Adrenal gland (tissue), 19 donors: ENCODE measurements at places on chromosomes 6 and 20. TPM values are rescaled to one million over a fixed set of nuclear protein-coding genes. Genes with fewer than 3 reads are reported as not detected.

DYNLT2 gene
- 1.7 TPM for polyA plus RNA-seq

GSTA3 gene
- polyA plus RNA-seq, result 8.1 TPM

LINC00237 gene
- polyA plus RNA-seq, result not detected

GPRC6A gene
- polyA plus RNA-seq, result 0.32 TPM

CPXM1 gene
- polyA plus RNA-seq, result 19.7 TPM

CST4 gene
- polyA plus RNA-seq, result not detected

WFDC10B gene
- polyA plus RNA-seq, result not detected

PACRG gene
- polyA plus RNA-seq, result 1.0 TPM

GSTA4 gene
- polyA plus RNA-seq, result 302 TPM

DNA sequence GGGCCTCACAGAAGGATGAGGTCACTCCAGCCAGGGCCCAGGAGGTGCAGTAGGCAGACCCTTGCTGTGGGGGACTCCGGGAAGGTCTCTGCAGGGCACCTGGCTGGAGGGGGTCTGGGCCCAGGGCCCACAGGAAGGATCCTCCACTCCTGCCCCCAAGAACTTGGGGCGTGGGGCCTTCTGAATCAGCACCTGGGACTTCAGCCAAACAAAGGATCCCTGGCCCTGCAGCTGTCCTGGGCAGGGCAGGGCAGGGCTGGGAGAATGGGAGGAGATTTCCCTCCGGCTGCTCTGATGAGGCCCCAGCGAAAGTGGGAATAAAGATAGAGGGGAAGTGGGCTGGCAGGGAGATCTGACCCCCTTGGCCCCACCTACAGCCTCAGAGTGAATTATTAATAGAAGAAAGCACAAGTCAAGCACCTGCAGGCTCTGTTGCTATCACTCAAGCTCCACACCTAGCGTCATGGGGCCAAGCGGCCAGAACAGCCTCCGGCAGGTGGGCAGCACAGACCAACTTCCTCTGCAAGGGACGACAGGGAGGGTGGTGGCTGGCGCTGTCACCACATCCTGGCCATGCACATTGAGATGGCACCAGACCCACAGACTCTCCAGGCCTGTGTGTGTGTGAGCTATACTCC is 61.6 kb upstream of the MRPS10 start:
- H3K4me3 ChIP-seq, result no peak overlapping the region
- peaks cover 27% of the 10 kb centered on the region for H3K4me1 ChIP-seq
- no peaks in the 10 kb centered on the region for H3K27me3 ChIP-seq

DNA sequence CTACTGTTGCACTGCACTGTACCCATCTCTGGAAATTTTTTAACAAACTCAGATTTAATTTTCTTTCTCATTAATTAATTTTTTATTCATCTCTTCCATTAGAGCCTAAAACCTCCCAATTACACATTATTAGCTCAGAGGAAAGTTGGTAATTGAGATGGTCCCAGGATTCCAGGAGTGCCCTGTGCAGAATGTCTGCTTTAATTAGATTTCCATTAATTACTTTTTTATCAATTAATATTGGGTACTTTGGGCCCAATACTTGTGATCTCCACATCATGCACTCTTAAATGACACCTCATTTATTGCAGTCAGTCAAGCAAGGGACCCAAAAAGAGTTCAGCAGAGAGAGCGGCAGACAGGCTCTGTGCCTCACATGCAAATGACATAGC is 232.0 kb downstream of the PTPRT start:
- H3K27me3 ChIP-seq, result no peaks in the 10 kb centered on the region
- H3K27ac ChIP-seq, result no peak overlapping the region
- DNase-seq, result no peak
- no peak overlapping the region for H3K4me3 ChIP-seq

DNA sequence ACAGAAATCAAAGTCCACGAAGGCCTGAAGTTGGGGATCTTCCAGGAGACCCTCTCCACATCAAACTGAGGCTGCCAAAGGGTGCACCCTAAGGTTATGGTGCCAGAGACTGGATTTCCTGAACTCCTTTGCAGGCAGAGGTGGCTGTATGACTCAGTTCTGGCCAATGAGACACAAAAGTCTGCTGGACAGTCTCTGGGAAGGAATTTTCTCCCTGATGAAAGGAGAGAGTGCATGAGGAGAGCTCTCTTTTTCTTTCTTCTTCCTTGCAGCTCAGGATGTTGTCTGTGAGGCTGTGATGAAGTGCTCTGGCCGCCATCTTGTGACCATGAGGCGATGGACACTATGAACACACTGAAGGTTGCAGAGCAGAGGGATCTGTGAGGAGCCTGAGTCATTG is 85.2 kb downstream of the MDGA1 start:
- DNase-seq, result no peak
- no peaks in the 10 kb centered on the region for H3K4me1 ChIP-seq
- no peak overlapping the region for H3K4me3 ChIP-seq

GRCh38 chr20:1534526-1534925 is 23.0 kb downstream of the SIRPD start:
- no peaks in the 10 kb centered on the region for H3K36me3 ChIP-seq
- no peaks in the 10 kb centered on the region for H3K27me3 ChIP-seq
- H3K27ac ChIP-seq, result no peak overlapping the region
- no peak overlapping the region for H3K4me3 ChIP-seq

GRCh38 chr20:48729538-48729937 is 98.3 kb downstream of the PREX1 start:
- DNase-seq, result no peak
- no peaks in the 10 kb centered on the region for H3K27me3 ChIP-seq
- peaks cover 9% of the 10 kb centered on the region for H3K4me1 ChIP-seq
- peaks cover 4% of the 10 kb centered on the region for H3K36me3 ChIP-seq
- H3K27ac ChIP-seq, result no peak overlapping the region

DNA sequence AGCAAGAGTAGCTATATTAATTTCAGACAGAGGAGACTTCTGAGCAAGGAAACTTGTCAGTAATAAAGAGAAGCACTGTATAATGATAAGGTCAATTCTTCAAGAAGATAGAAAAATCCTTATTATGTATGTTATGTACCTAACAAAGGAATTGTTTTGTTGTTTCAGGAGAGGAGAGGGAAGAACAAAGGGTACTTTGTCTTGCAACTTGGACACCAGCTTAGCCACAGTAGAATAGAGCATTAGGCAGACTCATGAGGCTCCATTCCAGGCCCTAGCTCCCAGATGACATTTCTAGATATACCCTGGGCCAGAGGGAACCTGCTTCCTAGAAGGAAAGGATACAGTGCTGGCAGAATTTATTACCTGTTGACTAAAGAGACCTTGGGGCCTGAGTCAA is 6.5 kb upstream of the NUS1 start:
- no peaks in the 10 kb centered on the region for H3K36me3 ChIP-seq
- H3K4me3 ChIP-seq, result no peak overlapping the region
- no peak overlapping the region for H3K27ac ChIP-seq
- no peak for DNase-seq
- no peaks in the 10 kb centered on the region for H3K27me3 ChIP-seq

- peaks cover 10% of the 10 kb centered on the region for H3K4me1 ChIP-seq
- H3K27me3 ChIP-seq, result no peaks in the 10 kb centered on the region
- H3K36me3 ChIP-seq, result no peaks in the 10 kb centered on the region
- DNase-seq, result peak; percentile 84
These were observed 10.9 kb upstream of the SLC22A7 start for GRCh38 chr6:43286980-43287716.

DNA sequence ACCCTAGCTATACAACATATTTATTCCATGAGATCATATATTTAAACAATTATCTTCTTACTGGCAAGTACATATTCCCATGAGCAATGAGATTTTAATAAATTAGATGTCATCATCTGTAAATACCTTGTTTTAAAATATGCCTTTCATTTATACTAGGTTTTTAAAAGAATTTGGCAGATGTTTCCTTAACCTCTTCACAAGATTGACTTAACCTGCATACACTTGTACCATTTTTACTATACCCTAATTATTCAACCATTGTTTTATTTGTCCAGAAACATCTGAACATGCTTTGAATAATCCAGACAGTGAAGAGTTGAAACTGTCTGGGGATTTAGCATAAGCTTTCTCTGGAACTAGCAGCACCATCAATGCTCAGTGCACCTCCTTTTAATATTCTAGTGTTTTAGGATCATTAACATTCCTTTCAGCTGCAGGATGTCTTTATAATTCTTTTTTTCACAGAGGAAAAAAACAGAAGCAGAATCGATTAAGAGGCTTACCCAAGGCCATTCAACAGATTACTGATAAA is 188.0 kb upstream of the TENT5A start:
- no peaks in the 10 kb centered on the region for H3K27me3 ChIP-seq
- H3K4me1 ChIP-seq, result no peaks in the 10 kb centered on the region
- H3K4me3 ChIP-seq, result no peak overlapping the region
- DNase-seq, result no peak

DNA sequence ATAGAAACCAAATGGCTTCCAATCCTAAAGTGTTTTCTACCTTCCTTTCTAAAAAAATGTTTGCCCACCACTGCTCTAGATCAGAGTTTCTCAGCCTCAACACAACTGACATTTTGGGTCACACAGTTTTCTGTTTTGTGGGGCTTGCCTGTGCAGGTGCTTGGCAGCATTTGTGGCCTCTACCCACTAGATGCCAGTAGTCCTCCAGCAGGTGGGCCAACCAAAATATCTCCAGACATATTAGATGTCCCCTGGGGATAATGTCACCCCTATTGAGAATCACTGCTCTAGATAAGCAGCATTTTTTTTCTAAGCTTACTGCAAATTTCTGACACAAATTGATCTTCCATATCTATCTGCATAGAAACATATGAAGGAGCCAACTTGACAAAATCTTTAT is 26.3 kb upstream of the EPM2A start:
- no peak overlapping the region for H3K4me3 ChIP-seq
- H3K27ac ChIP-seq, result no peak overlapping the region
- H3K4me1 ChIP-seq, result no peaks in the 10 kb centered on the region
- no peaks in the 10 kb centered on the region for H3K36me3 ChIP-seq
- no peaks in the 10 kb centered on the region for H3K27me3 ChIP-seq
- no peak for DNase-seq

DNA sequence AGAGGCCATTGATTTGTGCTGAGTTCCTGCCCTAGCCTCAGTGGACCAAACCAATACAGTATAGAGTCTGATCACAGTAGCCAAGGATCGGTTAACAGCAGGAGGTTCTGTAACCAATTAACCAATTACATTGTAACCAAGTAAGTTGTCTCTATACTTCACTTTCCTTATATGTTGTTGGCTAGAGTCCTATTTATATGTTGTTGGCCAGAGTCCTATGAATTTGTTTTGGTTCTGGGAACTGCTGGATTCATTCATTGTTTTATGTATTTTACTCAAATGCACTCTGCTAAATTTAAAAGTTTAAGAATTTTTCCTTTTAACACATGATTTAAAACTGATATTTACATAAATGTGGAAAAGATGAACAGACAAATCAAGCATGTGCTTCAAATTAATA is 597.4 kb upstream of the HS3ST5 start:
- no peak for DNase-seq
- H3K4me1 ChIP-seq, result no peaks in the 10 kb centered on the region
- H3K27ac ChIP-seq, result no peak overlapping the region
- H3K27me3 ChIP-seq, result no peaks in the 10 kb centered on the region

DNA sequence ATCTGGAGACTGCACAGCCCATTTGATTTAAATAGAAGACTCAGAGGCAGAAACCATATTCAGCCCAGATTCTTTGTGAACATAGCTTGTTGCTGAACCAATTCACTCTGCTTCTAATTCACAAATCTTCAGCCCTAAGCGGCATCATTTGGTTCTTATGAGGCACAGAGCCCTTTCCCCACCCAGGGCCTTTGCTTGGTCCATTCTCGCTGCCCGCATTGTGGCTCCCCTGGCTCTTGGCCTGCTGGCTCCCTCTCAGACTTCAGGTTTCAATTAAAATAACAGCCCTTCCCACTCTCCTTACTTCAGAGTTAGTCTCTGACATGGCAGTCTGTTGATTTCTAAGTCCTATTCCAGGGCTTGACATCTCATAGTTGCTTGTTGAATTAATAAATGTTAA is 9.4 kb upstream of the TMEM14A start:
- H3K27ac ChIP-seq, result no peak overlapping the region
- no peak for DNase-seq
- H3K36me3 ChIP-seq, result no peaks in the 10 kb centered on the region
- no peaks in the 10 kb centered on the region for H3K4me1 ChIP-seq

DNA sequence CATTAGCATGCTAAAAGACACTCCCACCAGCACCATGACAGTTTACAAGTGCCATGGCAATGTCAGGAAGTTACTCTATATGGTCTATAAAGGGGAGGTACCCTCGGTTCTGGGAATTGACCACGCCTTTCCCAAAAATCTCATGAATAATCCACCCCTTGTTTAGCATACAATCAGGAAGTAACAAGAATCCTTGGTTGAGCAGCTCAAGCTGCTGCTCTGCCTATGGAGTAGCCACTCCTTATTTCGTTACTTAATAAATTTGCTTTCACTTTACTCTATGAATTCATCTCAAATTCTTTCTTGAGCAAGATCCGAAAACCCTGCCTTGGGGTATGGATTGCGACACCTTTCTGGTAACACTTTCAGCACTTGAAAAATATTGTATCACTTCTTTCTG is 243.0 kb downstream of the BMP2 start:
- H3K4me1 ChIP-seq, result no peaks in the 10 kb centered on the region
- no peak overlapping the region for H3K27ac ChIP-seq
- H3K4me3 ChIP-seq, result no peak overlapping the region
- no peaks in the 10 kb centered on the region for H3K27me3 ChIP-seq
- H3K36me3 ChIP-seq, result no peaks in the 10 kb centered on the region
- DNase-seq, result no peak

GRCh38 chr6:157881342-157881741 is 58.3 kb downstream of the SNX9 start:
- no peak overlapping the region for H3K4me3 ChIP-seq
- H3K4me1 ChIP-seq, result no peaks in the 10 kb centered on the region
- no peak overlapping the region for H3K27ac ChIP-seq

DNA sequence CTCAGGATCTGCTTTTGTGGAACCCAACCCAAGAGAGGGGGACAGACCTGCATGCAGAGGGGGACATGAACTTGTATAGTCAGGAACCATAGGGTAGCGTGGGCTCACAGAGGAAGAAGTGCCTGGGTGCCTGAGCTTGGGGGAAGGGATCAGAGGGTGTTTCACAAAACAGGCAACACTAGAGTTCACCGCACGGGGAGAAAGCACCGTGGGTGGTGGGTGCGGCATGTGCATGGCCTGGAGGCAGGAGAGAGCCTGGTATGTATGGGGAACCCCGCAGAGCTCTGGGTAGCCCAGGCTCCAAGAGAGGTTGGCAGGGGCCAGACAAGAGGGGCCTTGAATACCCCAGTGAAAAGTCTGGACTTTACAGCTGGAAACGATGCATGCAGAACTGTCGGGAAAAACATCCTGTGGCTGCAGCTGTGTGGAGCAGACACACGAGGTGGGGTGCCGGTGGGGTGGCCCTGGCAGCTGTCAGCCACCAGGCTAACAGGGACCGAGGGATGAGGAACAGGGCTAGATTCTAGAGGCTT is 6.7 kb upstream of the EMILIN3 start:
- H3K27ac ChIP-seq, result no peak overlapping the region
- no peaks in the 10 kb centered on the region for H3K4me1 ChIP-seq
- no peak for DNase-seq
- H3K4me3 ChIP-seq, result no peak overlapping the region
- no peaks in the 10 kb centered on the region for H3K27me3 ChIP-seq

DNA sequence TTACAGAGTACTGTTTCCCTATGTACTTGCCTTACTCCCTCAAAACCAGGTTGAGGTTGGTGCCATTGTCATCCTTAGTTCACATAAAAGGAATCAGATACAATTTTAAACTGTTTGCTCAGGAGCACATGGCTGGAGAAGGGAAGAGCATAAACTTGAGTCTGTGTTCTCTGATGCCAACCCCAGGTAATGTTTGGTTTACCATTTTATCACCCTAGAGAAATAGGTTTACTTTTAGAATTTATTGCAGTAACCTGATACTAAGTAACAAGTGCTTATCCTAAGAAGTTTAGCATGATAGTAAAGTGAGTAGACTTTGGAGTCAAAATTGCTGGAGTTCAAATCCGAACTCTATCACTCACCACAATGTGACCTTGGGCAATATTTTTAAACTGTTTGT is 86.3 kb downstream of the RFPL4B start:
- no peak overlapping the region for H3K27ac ChIP-seq
- no peaks in the 10 kb centered on the region for H3K27me3 ChIP-seq
- no peak for DNase-seq
